Spleen (tissue), 13 donors: ENCODE measurements at places on chromosomes 13 and 19. TPM values are rescaled to one million over a fixed set of nuclear protein-coding genes. Genes with fewer than 3 reads are reported as not detected.

GRCh38 chr19:47729799-47730520 lies 15.4 kb upstream of the NOP53 start:
- H3K4me3 ChIP-seq, result no peak overlapping the region
- H3K27me3 ChIP-seq, result peaks cover 25% of the 10 kb centered on the region
- no peaks in the 10 kb centered on the region for H3K36me3 ChIP-seq
- DNase-seq, result peak; percentile 83
- peaks cover 49% of the 10 kb centered on the region for H3K4me1 ChIP-seq
- peak overlapping the region; percentile 81 for H3K27ac ChIP-seq

- H3K27me3 ChIP-seq, result no peaks in the 10 kb centered on the region
- H3K4me3 ChIP-seq, result no peak overlapping the region
- H3K4me1 ChIP-seq, result no peaks in the 10 kb centered on the region
Observed at GRCh38 chr19:33804021-33804799, 7.5 kb downstream of the KCTD15 start.

DNA sequence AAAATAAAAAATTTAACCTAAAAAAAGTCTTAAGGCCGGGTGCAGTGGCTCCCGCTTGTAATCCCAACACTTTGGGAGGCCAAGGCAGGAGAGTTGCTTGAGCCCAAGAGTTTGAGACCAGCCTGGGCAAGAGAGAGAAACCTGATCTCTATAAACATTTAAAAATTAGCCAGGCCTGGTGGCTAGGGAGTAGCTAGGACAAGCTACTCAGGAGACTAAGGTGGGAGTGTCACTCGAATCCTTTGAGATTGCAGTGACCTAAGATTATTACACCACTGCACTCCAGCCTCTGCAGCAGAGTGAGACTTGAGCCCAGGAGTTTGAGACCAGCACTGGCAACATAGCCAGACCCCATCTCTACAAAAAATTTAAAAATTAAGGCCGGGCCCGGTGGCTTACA lies 1.1 kb downstream of the CCDC97 start:
- peak overlapping the region; percentile 95 for H3K27ac ChIP-seq
- H3K4me3 ChIP-seq, result peak overlapping the region; percentile 75
- DNase-seq, result no peak
- H3K36me3 ChIP-seq, result peaks cover 33% of the 10 kb centered on the region

DNA sequence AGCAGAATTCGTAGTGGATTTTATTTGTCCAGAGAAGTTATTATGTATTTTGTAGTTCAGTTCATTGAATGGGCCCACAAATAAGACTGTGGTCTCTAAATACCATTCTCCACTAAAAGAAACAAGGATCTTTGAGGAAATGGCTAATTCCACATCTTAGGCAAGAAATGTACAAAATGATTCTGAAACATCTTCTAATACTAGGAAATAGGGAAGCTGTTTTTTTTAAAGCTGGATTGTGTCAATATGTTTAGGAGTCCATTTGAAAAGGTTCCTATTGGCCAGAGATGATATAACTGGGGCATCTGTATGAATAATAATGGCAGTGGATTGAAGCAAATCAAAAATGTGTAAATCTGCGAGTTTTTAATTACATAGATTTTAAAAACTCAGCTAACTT lies 88.5 kb upstream of the SIAH3 start:
- no peak overlapping the region for H3K4me3 ChIP-seq
- no peaks in the 10 kb centered on the region for H3K4me1 ChIP-seq
- H3K36me3 ChIP-seq, result no peaks in the 10 kb centered on the region
- no peaks in the 10 kb centered on the region for H3K27me3 ChIP-seq
- H3K27ac ChIP-seq, result no peak overlapping the region

SIGLEC8 gene
- total RNA-seq, result 21.9 TPM

KLK3 gene
- total RNA-seq, result not detected
